ENCODE measurements at places on chromosomes 6 and 20.
A peak's percentile ranks its signal among the peaks of the same experiment; 100 is the strongest.

- peak; percentile 54 for DNase-seq
Observed at GRCh38 chr6:158660333-158660754, 10.5 kb downstream of the SYTL3 start.

GRCh38 chr6:36590237-36590636 lies 3.9 kb upstream of the SRSF3 start:
- no peak for DNase-seq

GRCh38 chr6:110020888-110021287 lies 42.8 kb downstream of the GPR6 start:
- no peak for DNase-seq

- no peak for DNase-seq
Observed at GRCh38 chr6:36703982-36704381, 6.4 kb downstream of the RAB44 start.

DNA sequence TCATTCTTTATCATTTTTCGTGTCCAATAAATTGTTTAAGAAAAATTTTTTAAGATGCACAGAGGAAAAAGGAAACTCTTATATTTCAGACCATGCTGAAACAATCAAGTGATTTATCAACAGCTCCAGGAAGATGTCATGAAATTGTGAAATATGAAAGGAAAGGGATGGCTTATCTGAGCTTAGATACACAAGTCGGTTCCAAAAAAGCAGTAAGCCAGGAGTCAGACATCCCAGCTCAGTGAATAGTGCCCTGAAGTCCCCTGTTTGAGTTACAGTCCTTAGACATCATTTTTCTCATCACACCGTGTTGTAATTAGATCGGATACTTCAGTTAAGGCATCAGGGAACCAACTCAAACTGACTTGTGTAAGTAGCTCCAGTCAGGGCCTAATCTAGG lies 91.0 kb upstream of the SSTR4 start:
- no peak for DNase-seq

DNA sequence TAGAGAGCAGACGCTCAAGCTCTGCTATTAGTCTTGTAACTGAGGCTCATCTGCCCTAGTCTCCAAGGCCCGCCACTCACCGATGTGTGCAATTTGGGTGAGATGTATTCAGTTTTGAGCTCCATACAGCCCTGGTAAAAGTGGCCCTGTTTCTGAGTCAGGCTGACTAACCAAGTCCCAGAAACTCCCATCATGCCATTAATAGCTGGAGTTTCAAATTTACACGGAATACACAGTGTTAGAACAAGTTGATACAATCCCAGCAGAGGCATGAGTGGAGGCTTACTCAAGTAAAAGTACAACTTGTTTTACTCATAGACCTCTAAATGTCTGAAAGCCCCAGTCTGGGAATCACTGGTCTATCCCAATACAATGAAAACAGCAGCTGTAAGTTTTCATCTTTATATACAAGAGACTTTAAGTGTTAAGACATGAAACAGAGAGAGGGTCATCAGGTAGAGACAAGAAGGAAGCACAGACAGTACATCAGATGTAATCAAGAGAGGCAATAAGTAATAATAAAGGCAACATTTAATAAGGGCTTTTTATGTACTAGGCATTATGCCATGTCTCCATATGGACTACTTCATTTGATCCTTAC lies 42.4 kb downstream of the RTN4IP1 start:
- no peak for DNase-seq

DNA sequence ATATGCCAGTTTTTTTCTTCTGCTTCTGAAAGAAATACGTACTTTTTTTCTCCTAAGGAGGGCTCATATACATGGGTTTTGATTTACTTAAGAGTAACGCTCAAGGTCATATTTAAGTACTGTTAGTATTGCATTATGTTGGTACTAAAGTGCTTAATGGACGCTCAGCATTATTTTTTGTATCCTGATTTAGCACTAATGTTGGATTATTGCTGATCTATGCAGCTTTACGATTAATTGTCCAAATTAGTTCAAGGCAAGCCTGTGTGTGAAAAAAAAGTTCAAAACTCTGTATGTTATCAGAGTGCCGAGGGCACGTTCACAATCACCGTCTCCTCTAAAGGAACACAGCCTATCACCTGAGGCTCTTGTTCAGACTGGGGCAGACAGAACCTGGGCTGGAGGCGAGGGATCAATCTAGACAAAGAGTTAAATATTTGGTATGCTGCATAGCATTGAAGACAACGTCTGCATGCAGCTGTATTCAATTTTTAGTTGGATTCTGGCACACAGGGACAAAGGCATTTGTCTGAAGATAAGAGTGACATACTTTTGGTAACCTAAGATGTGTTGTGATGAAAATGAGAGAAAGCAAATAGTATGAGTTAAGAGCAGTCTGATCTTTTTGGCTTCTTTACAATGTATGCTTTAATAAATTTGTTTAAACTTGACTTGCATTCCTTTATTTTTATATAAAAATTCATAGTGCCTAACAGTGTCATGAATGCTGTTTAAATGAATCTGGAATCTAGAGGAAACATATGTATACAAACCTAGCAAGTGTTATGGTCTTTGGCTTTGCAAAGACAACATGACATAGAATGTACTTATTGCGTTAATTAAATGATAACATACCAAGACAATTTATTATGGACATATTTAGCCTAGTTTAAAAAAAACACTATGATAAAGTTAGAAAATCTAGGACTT lies 341.2 kb downstream of the SAMD5 start:
- DNase-seq = no peak

DNA sequence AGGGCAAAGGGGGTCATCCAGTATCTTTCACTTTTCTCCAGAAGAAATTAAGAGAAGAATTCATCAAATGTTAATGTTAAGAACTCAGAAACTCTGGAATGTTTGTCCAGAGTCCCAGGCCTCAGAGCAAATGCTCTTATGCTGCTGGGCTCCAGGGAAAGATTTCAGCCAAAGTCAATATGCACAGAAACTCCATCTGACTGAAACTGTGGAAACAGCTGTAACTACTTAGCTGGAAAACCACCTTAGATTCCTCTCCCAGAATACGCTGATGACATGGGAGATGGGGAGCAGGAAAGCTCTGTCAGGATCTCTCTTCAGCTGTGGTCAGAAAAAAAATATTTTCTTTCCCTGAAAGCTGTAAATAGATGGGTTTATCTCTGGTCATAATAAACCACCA lies 559.6 kb downstream of the RFPL4B start:
- DNase-seq = no peak

DNA sequence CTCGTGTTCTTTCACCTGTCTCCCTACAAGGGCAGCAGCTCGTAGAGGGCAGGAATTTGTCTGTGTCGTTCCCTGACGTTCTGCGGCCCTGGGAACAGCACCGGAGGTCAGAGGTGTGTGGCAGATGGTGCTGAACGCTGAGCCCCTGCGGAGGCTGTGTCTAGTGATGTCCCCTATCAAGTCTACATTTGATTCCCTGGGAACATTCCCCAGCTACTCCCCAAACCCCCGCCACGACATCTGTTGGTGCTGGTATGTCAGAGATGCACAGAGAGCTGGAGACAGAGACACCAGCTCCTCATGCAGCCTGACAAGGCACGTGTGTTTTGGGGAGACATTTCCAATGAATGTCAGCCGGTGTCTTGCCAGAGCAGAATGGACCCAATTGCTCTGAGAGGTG lies 7.7 kb downstream of the PMEPA1 start:
- no peak for DNase-seq

DNA sequence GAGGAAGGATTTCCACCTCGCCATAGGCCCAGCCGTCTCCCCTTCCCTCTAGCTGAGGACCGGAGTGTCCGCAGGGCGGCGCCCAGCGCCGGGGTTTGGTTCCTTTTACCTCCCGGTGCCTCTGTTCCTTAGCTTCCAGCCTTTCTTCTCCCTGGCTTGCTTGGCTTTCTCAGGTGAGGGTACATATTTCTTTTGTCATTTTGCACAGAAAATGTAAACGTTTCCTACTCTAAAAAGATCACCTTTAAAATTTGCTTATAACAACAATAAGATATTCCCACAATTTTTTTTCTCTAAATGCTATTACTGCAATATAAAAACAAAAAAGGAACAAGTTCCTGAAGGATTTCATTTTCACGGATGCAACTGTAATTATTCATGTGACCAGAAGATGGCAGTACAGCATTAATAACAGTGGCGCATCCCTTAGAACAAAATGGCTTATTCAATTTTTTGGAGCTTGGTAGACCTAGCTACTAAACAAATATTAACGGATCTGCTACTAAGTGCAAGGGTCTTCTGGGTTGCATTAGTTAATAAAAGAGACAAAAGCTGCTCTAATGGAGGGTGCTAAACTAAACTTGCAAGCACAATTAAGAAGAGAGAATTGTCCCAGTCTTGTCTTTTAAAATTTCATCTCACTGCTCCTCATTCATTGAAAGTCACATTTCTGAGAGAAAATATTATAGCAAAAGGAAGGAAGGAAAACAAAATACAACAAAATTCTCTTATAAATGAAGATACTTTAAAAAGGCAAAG lies 172.9 kb downstream of the ADGRG6 start:
- no peak for DNase-seq

DNA sequence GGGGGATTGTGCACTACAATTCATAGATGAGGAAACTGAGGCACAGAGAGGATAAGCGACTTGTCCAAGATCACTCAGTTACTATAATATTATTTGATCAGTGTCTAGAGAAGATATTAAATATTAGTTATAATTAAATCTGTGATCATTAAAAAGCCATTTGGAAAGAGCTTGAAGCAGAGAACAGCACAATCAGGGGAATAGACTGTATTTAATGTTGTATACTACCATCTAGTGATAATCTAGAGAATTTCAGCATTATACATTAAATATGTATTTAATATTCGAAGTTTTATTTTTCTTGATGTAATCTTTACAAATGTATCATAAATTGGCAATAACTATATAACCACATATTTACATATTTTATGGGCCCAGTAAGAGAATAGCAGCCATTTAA lies 20.1 kb upstream of the MTCL3 start:
- DNase-seq = no peak

DNA sequence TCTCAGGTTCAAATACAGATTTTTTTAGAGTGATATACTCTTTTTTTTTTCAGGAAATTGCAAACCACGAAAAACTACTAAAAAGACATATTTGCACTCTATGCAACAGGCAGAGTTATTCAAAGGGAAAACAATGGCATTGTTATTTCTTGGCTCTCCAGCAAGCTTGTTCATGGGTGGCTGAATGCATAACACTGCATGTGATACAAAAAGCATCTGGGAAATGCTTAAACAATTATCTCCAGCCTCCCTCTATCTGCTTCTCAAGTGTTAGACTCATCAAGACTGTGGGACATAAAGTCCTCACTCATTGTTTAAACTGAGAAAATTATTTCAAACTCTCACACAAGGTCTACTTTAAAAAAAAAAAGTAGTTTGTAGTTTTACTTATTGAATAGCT lies 7.3 kb upstream of the COL12A1 start:
- DNase-seq = no peak

GRCh38 chr6:6760002-6760401 lies 171.5 kb downstream of the LY86 start:
- no peak for DNase-seq

- no peak for DNase-seq
Observed at GRCh38 chr6:11493974-11494373, 43.6 kb upstream of the TMEM170B start.

DNA sequence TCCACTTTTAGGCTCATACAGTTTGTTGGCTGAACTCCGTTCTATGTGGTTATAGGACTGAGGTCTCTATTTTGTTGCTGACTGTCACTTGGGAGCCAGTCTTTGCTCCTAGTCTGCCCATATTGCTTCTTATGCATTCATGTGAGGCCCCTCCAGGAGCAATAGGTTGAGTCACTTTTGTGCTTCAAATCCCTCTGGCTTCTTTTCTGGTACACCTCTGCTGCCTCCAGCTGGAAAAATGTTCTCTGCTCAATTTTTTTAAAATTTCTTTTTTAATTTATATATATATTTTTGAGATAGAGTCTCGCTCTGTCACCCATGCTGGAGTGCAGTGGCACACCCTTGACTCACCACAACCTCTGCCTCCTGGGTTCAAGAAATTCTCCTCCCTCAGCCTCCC lies 42.7 kb upstream of the NOX3 start:
- no peak for DNase-seq

DNA sequence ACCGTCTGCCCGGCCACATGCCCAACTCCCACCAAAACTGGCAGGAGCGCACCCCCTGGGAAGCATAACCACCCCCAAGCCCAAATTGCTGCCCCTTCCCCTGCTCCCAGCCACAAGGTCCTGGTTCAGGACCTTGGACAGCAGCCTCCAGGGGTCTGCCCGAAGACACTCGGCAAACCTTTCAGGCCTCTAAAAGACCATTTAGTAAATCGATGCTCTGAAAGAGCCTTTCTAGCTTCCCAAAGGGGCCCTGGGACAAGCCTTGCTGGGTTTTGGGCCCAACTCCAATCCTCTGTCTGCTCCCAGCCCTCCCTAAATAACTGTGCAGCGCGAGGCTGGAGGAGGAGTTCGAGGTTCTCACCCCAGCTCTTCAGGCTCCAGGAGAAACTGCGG lies 30.5 kb downstream of the GRM4 start:
- no peak for DNase-seq

- no peak for DNase-seq
Observed at GRCh38 chr6:166465671-166466087, 82.9 kb upstream of the MPC1 start.

DNA sequence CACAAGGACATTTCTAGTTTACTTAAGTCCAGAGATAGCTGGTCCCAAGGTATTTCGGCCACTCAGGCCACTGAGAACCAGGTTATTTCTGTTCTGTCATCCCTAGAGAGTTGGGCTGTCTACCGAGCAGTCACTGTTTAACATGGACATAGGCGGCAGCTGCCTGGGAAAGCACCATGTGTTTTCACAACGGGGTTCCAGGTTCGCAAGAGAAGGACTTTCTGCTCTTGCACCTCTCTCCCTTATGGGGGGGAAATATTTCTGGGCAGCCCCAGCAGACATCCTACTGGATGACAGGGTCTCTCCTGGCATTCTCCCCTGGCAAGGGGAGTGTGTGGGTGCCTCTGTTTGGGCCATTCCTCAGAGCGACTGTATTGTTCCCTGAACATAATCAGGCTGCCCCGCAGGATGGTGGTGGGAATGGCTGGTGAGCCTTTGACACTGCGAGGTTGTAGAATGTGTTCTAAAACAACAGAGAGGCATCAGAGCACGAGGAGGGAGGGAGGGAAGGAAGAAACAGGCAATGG lies 64.4 kb upstream of the DUSP22 start:
- no peak for DNase-seq

DNA sequence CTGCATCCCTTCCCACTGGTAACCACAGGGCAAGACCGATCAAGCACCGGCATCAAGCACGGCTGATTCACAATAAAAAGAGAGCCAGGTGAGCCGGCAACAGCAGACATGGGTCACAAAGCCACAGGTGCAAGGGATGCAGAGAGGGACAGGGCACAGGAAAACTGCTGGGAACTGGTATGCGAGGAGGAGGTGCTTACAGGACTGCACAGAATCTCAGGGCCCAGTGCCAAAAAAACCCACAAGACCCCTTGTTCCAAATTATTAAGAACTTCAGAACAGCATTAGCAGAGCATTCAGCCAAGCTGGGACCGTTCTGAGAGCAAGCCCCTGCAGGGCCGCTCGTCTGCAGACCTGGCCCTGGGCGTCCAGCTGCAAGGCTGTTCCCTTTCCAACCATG lies 35.4 kb downstream of the BFSP1 start:
- DNase-seq = no peak

DNA sequence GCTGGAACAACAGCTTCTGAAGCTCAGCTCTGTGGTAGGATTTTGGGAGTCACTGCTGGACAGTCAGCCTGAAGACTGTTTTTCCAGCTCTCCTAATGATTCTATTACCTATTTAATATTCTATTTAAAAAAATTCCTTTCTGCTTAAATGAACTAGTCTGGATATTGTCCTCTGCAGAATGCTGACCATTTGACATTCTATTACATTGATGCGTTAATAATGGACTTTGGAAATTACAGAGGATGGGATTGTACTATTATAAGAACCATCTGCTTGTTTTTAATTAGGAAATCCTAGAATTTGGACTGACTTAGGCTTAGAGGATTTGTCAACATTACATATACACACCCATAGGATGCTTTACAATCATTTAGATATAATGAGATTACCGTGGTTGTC lies 19.7 kb downstream of the LRP11 start:
- no peak for DNase-seq

Data from CD4-positive, alpha-beta T cell treated with Interferon gamma for 1 hour (primary cell).